Stimulated activated CD4-positive, alpha-beta T cell treated with anti-CD3 and anti-CD28 coated beads, TNF-alpha, amount 100 ng/mL, for 4 hours (primary cell): ENCODE measurements at places on chromosomes 6 and 20.
A peak's percentile ranks its signal among the peaks of the same experiment; 100 is the strongest.

GRCh38 chr6:24520929-24521546 is 26.3 kb downstream of the ALDH5A1 start:
- DNase-seq, result peak; percentile 4

GRCh38 chr20:62400021-62400420 is 7.1 kb downstream of the CABLES2 start:
- no peak for DNase-seq

DNA sequence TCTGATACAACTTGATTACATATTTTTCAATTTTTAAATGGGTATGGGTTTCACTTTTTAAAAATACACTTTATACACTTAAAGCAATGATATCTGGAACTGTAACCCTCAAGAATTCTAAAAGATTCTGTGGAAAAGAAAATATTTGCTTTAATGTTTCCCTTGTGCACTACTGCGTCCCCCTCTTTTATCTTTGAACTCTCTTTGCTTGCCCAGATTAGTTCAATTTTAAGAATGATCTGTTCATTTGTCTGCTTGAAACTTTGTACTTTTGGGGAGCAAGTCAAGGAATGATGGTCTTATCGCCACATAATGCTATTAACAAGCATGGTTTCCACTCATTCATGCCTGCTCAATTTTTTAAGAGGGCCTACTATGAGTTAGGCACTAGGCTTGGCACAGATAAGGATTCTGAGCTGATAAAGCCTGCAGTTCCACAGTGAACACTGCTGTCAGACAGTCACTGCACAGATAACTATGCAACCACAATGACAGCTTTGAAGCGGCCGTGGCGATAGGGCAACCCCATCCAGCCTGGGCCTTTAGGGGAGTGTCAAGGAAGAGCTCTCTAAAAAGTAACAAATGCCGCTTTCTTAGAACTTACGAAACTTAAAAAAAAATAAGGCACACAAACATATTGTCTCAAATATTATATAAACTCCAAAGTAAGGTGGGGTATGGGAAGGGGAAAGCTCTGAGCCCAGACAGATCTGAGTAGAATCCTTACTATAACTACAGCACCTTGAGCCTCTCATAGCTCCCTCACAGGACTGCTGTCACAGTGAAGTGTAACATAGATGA is 29.7 kb downstream of the FYN start:
- no peak for DNase-seq

- no peak for DNase-seq
Measured at GRCh38 chr6:36248980-36249379, 20.9 kb upstream of the PNPLA1 start.

- DNase-seq, result no peak
Measured at GRCh38 chr6:105336986-105337385, 65.9 kb downstream of the PREP start.

GRCh38 chr20:34010405-34010931 is 16.8 kb downstream of the RALY start:
- DNase-seq, result no peak

- DNase-seq, result no peak
Measured at GRCh38 chr6:90656325-90656724, 69.5 kb upstream of the MAP3K7 start.

DNA sequence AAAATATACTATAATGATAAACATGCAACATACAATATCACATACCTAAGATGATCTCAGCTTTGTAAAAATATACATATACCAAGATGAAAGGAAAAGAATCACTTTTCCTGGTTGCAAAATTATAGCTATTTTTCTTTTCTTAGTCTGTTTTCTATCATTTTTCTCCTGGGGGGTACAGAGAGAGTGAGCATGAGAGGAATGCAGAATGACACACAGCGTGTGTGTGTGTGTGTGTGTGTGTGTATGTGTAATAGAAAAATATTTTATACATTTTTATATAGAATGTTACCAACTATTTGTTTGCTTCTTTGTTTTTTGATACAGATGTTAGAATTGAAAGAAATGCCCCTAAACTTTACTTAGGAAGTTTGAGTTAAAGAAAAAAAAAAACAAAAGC is 64.3 kb downstream of the FAM83B start:
- DNase-seq, result no peak

- no peak for DNase-seq
Measured at GRCh38 chr6:90103056-90103800, 193.4 kb downstream of the BACH2 start.

DNA sequence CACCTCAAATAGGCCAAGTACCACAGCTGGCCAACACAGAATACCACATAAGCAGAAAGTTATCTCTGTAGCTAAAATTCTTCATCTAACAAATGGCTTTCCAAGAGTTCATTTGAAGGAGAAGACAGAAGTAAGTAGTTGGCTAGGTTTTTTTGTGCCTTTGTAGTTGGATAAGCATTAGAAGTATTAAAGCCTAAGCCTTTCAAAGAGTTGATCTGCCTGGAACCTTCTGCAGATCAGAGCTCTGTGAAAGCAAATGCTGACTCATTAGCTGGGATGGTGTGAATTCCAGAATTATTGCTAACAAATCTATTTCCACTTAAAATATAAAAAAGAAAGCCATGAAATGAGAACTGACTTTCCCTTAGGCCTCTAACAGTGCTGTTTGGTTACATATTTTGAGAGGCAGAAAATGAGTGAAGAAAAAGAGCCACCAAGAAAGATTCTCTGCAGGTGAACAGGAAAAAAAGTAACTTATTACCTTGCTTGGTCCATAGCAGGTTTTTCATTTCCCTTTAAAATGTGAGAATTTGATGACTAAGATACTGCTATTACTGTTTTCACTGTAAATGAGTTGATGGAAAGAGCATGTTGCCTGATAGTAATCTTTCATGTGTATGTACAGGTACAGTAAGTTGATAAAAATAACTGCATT is 763.2 kb upstream of the FLRT3 start:
- DNase-seq, result no peak

- DNase-seq, result no peak
Measured at GRCh38 chr6:164303102-164303964, 888.8 kb downstream of the QKI start.

- DNase-seq, result no peak
Measured at GRCh38 chr20:9839626-9840025, 750 bp upstream of the PAK5 start.

DNA sequence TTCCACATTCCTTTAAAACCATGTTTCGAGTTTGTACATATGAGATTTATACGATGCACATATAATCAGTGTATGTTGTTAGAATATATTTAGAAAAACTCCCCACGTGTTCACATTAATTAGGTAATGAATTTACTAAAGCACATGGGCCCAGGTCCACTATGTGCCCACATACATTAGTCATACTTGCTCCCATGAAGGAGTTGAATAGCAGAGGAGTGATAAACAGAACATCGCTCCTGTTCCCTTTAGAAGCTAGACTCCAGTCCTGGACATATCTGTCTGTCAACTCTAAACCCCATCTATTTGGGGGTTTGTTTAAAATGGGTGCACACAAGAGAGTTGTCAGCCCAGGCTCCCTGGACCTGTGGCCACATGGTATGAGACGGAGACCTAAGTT is 108.1 kb upstream of the TIAM2 start:
- DNase-seq, result no peak

- DNase-seq, result no peak
Measured at GRCh38 chr6:3277851-3278416, 19.2 kb downstream of the PSMG4 start.

GRCh38 chr6:142433419-142433818 is 131.6 kb downstream of the ADGRG6 start:
- DNase-seq, result no peak

GRCh38 chr20:51461306-51461705 is 81.2 kb downstream of the NFATC2 start:
- no peak for DNase-seq

DNA sequence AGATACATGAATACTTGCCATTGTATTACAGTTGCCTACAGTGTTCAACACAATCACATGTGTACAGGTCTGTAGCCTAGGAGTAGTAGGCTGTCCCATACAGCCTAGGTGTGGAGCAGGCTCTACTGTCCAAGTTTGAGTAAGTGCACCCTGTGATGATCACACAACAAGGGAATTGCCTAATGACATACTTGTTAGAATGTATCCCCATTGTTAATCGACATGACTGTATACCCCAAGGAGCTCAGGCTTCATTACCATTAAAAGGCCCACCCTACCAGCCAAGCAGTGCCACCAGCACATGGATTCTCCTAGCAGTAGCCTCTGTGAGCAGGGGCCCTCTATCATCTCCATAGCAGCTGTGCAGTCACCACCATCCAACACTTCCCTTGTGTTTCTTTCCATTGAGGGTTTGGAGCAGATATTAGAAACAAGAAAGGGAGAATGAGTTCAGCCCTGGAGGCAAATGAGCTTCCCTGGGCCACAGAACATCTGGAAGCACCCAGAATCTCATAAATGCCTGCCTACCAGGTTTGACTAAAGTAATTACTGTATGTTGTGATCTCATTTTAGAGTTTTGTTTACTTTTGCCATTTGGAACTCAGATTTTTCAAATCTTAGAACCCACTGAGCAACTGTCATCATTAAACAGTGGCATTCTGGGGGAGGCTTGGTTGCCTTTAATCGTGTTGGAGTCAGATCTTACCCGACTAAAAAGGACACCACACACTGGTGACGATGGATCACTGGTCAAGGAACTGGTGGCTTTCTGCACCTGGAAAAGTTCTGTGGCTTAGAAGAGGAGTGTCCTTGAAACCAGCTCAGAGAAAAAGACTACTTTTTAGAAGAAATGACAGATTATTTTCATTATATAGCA is 104.9 kb downstream of the TULP4 start:
- no peak for DNase-seq

GRCh38 chr6:133017581-133017980 is 203.2 kb downstream of the RPS12 start:
- DNase-seq, result no peak
